NCI-H1092 treated with DMSO at 0.1 percent for 48 hours (cell line): ENCODE measurements at places on chromosomes 1 and 21.

DNA sequence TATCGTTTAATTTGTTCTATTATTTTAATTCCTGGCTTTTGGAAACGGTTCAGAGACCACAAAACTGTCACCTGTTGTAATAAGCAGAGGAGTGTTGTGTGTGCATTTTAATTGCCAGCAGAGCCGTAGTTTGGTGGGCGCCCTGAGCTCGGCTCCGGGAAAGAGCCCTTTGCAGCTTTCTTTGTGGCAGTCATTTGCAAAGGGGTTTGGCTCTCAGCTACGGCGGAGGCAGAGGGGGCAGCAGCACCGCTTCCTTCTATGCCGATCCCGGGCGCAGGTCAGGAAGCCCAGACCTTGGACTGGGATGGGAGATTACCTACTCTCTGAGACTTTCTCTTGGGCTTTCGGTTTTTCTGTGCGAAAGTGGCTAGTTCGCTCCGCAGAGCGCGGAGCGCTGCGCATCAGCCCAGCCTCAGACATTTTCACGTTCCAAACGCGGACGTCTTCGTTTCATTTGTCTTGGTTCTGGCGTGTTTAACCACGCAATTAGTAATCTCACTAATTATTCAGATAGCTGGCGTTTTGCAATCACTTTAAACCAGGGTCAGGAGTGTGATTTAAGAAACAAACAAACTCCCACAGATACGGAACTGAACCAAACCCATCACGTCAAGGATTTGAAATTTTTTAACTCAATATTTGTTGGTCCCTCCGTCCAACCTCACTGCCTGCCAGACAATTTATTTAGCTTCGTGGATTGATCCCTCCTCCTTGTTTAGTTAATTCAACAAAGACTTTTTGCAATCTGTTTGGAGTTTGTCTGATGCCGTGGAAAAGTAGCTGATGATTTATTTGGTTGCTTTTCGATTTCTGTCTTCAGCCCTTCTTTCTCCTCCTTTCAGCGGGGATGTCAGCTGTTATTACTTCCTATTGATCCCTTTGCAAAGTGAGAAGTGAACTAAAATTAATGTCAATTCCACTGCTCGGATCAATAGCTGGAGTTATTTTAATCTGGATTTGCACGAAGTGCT is 3.9 kb downstream of the RNF220 start:
- DNase-seq = no peak

GRCh38 chr1:194477908-194478307 is 1291.5 kb upstream of the B3GALT2 start:
- DNase-seq = no peak

- DNase-seq = no peak
Measured at GRCh38 chr1:193762236-193762635, 575.8 kb upstream of the B3GALT2 start.

GRCh38 chr1:27101054-27101491 is 53.9 kb downstream of the SLC9A1 start:
- no peak for DNase-seq

- DNase-seq = no peak
Measured at GRCh38 chr1:88472298-88472697, 211.8 kb upstream of the PKN2 start.

GRCh38 chr1:100250264-100250663 is 630 bp upstream of the DBT start:
- DNase-seq = no peak

- no peak for DNase-seq
Measured at GRCh38 chr1:108886292-108886691, 9.5 kb downstream of the GPSM2 start.

GRCh38 chr1:41313661-41314131 is 47.5 kb upstream of the FOXO6 start:
- peak; percentile 7 for DNase-seq
